ENCODE measurements at places on chromosomes 4 and X.

- no peak for DNase-seq
Observed at GRCh38 chr4:68326141-68326540, 23.7 kb downstream of the YTHDC1 start.

GRCh38 chrX:29397506-29397905 is 810.3 kb downstream of the IL1RAPL1 start:
- DNase-seq: no peak

DNA sequence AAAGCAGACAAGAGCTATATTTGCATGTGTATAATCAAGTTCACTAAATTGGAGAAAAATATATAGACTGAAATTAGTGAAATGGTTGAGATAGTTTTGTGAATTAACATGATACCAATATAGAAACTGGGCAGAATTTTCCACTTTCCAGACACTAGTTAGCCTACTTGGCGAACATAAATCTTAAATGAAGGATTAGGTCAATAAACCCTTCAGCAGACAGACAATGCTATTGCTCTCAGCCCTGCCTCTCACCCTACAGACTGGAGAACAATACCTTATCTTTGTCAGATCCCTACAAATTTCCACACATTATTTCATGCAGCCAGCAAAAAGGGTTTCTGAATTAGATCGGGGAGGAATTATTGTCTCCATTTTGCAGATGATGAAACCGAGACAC is 236.4 kb upstream of the TAPT1 start:
- no peak for DNase-seq

DNA sequence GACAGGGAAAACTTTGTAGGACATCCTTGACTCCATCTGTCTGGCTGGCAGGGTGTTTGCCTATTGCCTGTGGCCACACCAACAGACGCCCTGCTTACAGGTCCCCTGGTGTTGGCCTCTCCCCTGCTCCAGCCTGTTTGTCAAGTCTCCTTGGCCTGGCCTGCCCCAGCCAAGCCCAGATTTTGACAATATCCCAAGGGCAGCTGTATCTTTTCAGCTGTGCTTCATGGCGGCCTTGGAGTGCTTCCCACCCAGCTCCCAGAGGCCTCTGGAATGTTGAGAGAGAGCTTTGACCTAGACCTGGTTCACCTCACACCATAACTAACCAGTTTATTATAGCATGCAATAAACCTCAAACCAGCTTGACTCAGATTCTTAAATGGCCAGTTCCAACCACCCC is 204.0 kb upstream of the NHS start:
- DNase-seq: no peak
